Inflammatory macrophage treated with lipopolysaccharide for 1 hour (primary cell): ENCODE measurements at places on chromosomes 2 and 18.

DNA sequence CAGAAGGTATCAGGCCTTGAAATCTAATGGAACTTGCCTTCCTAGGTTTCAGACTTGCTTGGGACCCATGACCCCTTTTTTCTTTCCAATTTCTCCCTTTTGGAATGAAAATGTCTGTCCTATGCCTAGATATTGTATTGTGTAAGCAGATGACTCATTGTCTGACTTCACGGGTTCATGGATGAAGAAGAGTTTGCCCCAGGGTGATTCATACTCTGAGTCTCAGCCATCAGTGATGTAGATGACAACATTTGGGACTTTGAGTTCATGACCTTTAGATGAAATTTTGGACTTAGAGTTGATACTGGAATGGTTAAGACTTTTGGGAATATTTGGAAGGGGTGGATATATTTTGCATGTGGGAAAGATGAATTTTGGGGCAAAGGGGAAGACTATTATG, 11.2 kb upstream of the SCYGR5 start:
- peak; percentile 89 for DNase-seq

DNA sequence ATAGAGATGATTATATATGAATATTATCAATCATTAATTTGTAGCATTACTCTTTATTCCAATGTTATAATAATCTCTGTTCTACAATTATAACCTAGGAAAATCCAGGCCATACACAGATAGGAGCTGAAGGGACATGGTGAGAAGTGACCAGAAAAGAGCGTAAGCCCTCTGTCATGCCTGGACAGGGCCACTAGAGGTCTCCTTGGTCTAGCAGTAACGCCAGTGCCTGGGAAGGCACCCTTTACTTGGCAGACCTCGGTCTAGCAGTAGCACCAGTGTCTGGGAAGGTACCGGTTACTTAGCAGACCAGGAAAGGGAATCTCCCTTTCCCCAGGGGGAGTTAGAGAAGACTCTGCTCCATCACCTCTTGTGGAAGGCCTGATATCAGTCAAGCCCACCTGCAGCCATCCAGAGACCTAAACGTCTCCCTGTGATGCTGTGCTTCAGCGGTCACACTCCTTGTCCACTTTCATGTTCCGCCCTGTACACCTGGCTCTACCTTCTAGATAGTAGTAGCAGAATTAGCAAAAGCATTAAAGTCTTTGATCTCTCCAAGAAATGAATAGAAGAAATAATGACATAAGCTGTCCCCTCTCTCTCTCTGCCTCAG, 447.5 kb upstream of the FSIP2 start:
- peak; percentile 33 for DNase-seq

DNA sequence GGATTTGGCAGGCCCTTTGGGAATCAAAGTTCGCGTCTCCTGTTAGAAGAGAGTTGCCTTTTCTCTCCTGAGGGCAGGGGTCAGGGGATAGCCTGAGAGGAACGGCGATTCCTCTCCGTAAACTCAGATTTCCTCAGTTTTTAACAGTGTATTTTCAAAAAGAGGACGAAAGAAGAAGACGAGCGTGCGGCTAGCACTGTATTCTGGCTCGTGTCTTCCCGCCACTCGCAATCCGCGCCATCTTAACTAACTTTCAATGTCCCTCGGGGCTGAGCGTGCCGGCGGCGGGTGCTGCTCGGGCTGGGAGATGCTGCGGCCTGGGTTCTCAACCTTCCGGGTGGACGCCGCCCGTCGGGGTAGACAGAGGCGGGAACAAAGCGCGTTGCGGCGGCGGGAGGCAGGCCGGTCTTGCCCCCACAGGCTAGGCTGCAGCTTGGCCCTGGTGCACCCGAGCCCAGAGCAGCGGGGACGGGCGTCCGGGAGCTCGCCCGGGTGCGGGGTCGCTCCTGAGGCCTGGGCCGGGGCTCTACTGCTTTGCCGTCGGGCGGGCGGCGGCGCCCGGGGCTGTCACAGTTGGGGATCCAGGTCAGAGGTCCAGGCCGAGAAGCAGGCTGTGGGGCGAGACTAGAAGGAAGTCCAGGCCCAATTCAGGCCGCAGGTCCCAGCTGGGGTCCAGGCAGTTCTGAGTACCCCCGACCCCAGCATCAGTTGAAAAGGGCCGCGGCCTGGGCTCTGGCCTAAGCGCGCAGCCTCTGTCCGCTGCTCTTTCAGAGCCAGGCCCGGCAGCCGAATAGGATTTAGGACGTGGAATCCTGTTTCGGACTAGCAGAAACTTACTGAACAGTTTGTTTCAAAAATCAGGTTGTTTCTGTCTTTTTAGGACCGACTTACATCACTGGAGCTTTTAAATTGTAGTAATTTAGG, 11.8 kb downstream of the TBR1 start:
- DNase-seq, result no peak

DNA sequence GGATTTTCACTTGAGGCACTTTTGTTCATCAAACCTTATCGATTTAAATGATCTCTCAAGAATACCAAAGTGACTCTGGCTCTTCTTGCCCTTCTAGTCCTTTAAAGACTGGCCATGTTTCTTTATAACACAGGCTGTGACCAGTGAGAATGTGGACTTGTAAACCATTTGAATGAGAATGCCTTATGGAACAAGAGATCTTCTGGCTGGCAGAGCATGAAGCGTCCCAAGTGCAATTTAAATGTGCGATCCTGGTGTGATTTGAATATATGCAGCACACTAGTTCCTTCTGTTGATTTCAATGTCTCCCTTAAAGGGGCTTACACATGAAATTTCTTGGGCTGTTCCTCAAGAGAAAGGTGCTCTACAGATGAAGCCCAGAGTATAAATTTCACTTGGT, 262.4 kb upstream of the CCDC68 start:
- no peak for DNase-seq

DNA sequence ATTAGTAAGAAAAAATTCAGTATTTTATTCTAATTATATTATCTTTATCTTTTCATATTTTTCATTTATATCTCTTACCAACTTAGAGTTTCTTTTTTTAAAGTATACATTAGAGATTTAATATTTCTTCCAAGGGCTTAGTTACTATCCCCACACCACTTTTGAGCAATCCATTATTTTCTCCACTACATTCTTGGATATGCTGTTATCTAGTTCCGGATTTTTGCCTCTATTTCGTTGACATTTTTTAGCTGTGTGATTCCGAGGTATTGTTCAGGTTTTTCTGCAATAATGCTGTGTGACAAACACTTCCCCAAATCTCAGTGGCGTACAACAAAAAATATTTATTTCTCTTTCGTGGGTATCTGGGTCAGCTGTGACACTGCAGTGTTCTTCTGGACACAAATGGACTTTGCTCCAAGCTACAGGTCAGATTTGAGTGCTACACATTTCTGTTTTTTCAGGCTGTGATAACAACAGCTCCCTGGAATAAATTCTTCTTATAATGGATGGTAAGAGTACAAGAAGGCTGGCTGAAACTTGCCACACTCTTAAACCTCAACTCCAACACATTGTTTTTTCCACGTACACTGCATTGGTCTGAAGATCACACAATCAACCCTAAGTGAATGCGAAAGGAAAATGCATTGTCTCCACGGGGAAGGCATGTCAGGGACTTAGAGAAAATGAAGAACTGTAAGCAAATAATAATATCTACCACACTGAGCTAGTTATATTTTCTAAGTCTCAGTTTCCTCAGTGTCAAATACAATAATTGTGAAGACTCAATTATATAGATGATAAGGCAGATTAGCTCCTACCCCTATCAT, 50.9 kb upstream of the PSMD14 start:
- no peak for DNase-seq

- peak; percentile 59 for DNase-seq
Observed at GRCh38 chr2:104853534-104854497, at the start of gene POU3F3. Gene POU3F3, plus strand, starts transcription at chr2:104854115. Its CDS starts 1,396 bp downstream, at chr2:104855511.
